ENCODE measurements at places on chromosomes 4 and X.

- no peak for DNase-seq
Measured at GRCh38 chr4:187268940-187269339, 545.3 kb upstream of the FAT1 start.

DNA sequence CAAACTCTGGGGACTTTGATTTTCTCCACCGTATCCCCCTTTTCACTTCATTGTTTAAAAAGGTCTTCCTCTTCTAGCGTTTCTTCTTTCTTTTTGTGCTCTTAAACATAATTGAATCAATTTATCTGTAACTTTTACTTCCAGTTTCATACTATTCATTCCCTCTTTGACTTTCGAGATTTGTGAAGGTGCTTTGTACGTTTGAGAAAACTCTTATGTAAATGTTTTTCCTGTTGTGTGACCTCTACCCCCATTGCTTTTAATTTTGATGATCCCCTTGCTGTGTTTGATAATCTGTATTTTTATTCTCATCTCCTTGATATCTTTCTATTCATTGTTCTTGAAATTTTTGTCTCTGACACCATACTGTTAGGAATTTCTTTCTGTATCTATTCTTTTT is 4.8 kb downstream of the USP38 start:
- no peak for DNase-seq

- no peak for DNase-seq
Measured at GRCh38 chr4:45004847-45005565, 278.6 kb upstream of the GNPDA2 start.

GRCh38 chr4:2341911-2342652 is 76.4 kb downstream of the ZFYVE28 start:
- DNase-seq: no peak

DNA sequence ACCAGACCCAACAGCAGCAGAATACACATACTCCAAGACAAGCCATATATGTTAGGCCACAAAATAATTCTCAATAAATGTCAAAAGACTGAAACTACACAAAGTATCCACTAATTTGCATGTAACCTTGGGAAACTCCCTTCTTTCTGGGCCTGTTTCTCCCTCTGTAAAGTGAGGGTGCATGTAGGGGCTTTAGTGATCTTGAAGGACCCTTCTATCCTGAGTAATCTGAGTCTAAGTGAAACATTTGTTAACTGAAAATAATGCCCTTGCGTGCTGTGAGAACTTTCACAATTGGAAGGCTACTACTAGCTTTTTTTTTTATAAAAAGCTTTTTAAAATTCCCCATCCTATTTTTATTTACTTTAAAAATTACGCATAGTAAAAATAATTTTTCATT is 125.2 kb downstream of the NEXMIF start:
- no peak for DNase-seq

DNA sequence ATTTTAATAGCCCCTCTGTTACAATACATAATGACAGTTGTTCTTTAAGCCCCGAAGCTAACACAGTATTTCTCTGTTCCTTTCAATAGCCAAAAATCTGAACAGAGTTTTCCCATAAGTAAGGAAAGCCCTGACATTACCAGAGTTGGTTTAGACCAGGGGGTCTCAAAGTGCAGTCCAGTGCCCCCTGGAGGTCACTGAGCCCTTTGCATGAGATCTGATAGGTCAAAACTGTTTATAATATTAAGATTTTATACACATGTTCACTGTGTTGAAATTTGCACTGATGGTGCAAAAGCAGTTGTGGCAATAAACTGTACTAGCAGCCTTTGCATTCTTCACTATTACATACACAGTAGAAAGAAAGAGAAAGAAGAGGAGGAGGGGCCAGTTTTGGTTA is 177.1 kb downstream of the SPANXN3 start:
- no peak for DNase-seq

GRCh38 chrX:39653691-39654090 is 444.1 kb downstream of the BCOR start:
- no peak for DNase-seq

GRCh38 chrX:110322603-110323002 is 4.7 kb upstream of the AMMECR1 start:
- no peak for DNase-seq

DNA sequence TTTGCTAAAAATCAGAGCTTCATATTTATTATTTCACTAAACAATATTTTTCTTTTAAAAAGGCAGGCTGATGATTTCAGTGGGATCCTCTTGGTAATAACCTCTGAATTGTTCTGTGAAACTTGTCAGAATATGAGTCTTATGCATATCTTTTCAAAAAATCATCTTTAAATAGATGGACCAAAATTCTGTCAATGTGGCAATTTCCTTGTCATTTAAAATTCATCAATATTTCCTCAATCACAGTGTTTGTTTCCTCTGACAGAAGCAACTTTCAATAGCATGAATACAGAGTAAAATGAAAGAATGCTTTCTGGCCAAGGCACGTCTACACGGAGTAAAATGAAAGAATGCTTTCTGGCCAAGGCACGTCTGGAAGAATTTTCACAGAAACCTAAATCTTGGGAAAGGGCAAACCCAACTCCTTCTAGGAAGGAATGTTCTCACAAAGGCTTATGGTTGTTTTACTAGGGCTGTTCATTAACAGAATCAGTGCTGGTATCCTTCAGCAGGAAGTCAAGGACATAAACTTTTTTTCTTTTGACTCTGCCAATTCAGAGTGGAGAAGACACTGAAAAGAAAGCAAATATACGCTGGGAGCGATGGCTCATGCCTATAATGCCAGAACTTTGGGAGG is 99.0 kb upstream of the GPR34 start:
- no peak for DNase-seq

- DNase-seq: no peak
Measured at GRCh38 chr4:141646969-141647368, 10.6 kb downstream of the IL15 start.

GRCh38 chr4:14452764-14453163 is 549.5 kb upstream of the CPEB2 start:
- no peak for DNase-seq

GRCh38 chr4:1109898-1110506 is 3.4 kb downstream of the RNF212 start:
- no peak for DNase-seq

DNA sequence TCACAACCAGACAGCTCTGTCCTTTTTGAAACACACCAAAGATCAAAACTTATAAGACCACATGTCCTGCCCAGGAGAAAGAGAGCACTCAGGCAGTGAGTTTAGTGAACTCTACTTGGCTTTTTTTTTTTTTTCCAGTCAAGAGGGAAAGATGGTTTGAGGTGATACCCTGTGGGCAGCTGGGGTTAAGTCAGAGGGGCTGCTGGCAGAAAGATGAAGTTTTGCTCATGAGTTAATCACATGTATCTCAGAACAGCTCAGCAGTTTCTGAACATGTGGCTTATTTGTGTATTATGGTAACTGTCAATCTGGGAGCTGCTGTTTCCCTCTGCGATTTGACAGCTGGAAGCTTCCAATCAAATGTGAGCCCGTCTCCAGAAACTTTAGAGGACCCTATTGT is 56.4 kb upstream of the MAP3K15 start:
- no peak for DNase-seq

GRCh38 chr4:152983774-152984411 is 47.8 kb downstream of the FHDC1 start:
- no peak for DNase-seq

DNA sequence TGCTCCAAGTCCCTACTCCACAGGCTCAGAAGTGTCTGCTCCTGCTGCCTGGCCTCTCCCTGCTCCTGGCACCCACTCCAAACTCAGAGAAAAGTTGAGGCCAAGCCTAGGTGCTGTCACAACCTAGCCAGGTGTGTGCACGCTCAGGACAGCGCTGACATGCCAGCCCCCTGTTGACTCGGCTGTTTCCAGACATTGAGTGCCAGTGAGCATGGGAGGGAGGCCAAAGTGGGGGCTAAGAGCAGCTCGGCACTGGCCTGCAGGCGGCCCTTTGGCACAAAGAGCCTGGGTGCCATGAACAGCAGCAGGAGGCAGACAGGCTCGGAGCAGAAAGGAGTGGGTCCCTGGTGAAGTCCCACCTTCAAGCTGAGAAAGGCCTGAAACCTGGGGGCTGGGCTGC is 79.6 kb upstream of the DDX60 start:
- no peak for DNase-seq

GRCh38 chr4:152033621-152034020 is 272.8 kb upstream of the GATB start:
- no peak for DNase-seq

GRCh38 chrX:57119416-57119815 is 1.9 kb downstream of the SPIN2B start:
- DNase-seq: no peak

DNA sequence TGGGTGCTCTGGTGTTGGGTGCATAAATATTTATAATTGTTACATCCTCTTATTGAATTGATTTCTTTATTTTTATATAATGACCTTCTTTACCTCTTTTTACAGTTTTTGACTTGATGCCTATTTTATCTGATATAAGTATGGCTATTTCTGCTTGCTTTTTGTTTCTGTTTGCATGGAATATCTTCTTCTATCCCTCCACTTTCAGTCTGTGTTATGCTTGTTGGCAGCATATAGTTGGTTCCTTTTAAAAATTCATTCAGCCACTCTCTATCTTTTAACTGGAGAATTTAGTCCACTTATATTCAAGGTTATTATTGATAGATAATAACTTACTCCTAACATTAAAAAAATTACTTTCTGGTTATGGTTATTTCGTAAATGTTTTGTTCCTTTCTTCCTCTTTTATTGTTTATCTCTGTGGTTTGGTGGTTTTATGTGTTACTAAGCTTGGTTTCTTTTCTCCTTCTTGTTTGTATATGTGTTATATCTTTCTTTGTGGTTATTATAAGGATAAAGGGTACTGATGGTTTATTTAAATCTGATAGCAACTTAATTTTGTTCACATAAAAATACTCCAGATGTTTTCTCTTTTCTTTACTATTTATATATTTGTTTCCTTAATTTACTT is 69.5 kb downstream of the IL15 start:
- no peak for DNase-seq

GRCh38 chr4:146638333-146638785 is 334 bp upstream of the POU4F2 start:
- DNase-seq: no peak

DNA sequence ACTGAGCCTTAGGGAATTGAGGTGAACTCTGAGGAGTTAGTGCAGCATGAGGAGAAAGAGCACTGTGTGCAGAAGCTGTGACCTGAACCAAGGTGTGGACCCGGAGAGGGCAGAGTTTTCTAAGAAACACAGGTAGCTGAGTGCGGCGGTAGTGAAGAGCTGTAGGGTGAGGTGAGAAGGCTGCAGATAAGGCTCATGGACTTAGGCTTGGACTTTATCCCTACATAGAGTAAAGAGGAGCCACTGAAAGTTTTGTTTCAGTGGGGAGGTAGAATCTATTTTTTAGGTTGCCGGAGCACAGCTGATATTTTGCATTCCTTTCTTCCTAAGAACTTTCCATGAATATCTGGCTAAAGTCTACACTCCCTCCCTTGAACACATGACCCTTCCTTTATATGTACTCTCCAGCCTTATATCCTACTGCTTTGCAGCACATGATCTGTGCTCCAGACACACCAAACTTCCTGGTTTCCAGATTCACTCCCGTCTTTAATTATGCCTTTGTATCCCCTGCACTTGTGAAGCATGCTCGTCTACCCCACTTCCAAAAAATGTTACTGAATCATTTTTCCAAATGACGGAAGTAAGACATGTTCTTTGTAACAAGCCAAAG is 10.6 kb upstream of the PGRMC2 start:
- DNase-seq: no peak

GRCh38 chr4:110614173-110614963 is 8.5 kb downstream of the PITX2 start:
- no peak for DNase-seq

GRCh38 chrX:143661286-143661685 is 25.4 kb upstream of the SLITRK4 start:
- no peak for DNase-seq

DNA sequence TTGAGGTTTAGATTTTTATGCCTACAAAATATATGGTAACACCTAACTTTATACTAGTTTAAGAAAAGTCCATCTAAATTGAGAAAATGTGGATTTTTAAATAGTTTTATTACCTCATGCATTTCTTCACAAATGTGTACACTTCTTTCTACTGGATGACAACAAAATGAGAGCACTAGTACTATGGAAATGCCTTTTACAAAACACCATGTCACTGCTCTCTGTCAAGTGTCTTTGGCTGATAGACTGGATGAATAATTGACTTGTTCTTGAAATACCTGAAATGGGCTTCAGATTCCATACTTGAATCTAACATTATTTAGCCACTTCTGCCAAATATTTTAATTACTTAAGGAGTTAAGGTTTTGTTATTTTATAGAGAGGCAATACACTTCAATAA is 49.5 kb downstream of the AMELX start:
- DNase-seq: no peak

DNA sequence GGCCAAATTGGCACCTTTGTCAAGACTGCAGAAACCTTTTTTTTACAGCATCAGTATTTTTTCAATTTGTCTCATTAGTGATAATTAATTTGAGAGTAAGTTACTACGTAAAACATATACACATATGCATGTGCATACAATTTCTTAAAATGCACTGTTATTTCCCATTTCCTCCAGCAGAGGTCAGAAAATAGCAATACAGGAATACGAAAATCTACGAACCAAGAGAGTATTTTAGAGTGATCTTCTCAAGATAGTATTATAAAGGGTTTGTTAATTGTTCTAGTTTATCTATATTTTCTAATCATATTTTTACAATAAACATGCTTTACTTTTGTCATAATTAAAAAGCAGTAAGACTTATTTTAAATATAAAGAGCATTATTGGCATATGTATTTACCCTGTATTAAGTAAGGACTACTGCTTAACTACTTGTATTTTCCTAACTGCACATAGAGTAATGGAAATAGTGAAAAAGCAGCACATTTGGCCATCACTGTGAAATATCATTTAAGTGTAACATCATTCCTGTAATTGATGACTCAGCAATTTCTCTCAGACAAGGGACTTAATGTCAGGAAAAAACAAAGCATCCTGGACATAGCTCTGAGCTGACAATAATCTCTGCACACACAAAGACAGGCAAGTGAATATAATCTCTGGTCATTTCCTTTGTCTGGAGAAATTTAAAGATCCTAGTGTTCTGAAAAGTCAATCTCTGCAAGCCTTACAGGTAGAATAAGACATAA is 45.6 kb downstream of the MAOB start:
- DNase-seq: no peak

- DNase-seq: no peak
Measured at GRCh38 chr4:37749398-37749988, 63.3 kb upstream of the RELL1 start.

DNA sequence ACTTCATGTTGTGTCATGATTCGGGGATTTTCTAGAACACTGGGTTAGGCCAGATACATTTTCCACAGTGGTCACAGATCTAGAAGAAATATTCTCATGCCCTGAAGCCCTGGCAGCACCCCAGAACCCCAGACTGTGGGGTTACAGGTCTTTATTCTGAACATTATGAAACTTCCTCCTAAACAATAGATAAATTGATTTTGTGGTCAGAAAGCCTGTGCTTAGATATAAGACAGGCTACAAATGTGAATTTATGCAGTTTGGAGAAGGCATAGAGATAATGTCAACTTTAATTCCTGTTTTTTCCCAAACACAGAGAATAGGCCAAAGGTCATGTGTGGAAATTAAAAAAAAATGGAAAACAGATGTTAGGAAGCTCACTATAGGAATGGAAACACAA is 492.9 kb downstream of the SPRY1 start:
- DNase-seq: no peak
